ENCODE measurements at places on chromosomes 7 and 10.

- DNase-seq: no peak
Measured at GRCh38 chr10:44278837-44279324, 106.0 kb downstream of the CXCL12 start.

- peak; percentile 80 for DNase-seq
Measured at GRCh38 chr7:26365077-26365900, 73.6 kb downstream of the SNX10 start.

DNA sequence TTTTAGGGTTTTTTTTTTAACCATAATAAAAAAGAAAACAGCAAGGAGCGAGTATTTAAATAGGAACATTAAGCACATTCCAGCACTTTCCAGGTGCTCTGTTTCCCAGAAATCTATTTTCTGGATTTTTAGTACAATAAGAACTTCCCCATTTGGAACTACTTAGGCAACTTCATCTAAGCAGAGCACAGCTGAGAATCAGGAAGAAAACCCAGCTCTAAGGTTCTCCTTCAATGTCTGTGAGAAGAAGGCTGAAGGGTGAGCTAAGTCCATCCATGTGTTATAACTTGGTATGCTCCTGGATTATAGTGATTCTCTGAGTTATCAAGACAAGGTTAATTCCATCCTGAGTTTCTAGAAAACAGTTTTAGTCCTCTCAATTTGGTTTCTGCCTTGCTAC, 181.9 kb downstream of the CYP26A1 start:
- no peak for DNase-seq

GRCh38 chr10:26730552-26730951, 33.1 kb downstream of the PDSS1 start:
- no peak for DNase-seq

GRCh38 chr7:38907066-38907465, 1.9 kb downstream of the VPS41 start:
- no peak for DNase-seq

- DNase-seq: no peak
Measured at GRCh38 chr7:115559877-115560276, 470.7 kb downstream of the TFEC start.
